ENCODE measurements at places on chromosomes 7 and 10. TPM values are rescaled to one million over a fixed set of nuclear protein-coding genes. Genes with fewer than 3 reads are reported as not detected.

Gene HOXA2
- not detected for polyA plus RNA-seq

Gene ANKRD7
- polyA plus RNA-seq = not detected

Gene C10orf62
- polyA plus RNA-seq = not detected

Gene OLAH
- not detected for polyA plus RNA-seq

Gene CALHM3
- polyA plus RNA-seq = not detected
